G401 (cell line): ENCODE measurements at places on chromosomes 4 and X.

GRCh38 chr4:185142564-185142911, 528 bp upstream of the SLC25A4 start:
- no peak for DNase-seq

DNA sequence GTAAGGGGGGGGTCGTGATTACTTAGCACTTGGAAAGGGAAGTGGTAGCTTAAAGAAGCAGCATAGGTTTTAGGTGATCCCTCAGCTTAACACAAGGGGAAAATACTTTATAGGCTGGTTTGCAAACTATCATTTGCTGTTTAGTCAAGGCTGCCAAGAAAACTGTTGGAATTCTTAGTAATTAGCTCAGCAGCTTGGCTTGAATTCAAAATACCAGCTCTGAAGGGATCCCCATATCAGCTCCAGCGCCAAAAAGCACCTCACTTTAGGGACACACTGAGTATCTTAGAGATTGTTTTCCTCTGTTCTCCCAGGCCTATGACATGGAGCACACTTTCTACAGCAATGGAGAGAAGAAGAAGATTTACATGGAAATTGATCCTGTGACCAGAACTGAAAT, 8.8 kb downstream of the TNMD start:
- no peak for DNase-seq

- no peak for DNase-seq
Observed at GRCh38 chr4:137576446-137576845, 44.2 kb upstream of the PCDH18 start.

- DNase-seq = no peak
Observed at GRCh38 chrX:23012162-23012561, 12.4 kb downstream of the DDX53 start.

GRCh38 chr4:171583790-171584189, 229.4 kb upstream of the GALNTL6 start:
- no peak for DNase-seq

DNA sequence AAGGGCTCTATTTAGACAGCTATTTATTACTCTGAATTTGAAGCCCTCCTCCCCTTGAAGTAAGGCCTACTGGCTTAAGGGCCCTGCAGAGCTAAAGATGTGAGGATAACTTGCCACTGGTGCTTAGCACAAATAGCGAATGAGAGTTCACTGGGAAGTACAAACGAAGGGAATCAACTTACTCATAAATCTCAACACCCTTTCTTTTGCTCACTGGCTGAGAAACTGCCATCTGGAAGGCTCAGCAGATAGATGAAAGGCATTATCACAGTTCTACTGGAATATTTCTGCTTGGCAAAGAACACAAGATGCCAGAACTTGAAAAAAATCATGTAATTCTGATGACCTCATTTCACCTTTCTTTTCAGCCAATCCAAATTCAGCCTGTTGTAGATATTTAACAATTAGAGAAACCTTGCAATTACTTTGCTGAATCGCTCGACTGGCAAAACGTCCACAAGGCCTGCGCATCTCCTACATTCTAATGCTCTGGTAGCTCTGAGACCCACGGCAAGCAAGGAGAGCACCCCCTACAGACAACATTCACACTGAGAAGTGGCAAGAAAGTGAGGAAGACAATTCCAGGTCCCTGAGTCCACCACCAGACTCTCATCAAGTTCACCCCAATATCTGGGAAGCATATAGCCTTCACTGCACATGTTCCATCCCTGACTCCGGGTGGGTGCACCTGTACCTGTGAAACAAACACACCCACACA, 27.5 kb downstream of the TSPAN5 start:
- DNase-seq = peak; percentile 82

GRCh38 chrX:68363984-68364383, 69.3 kb downstream of the OPHN1 start:
- no peak for DNase-seq

GRCh38 chrX:100315566-100315965, 94.5 kb downstream of the PCDH19 start:
- DNase-seq = no peak

DNA sequence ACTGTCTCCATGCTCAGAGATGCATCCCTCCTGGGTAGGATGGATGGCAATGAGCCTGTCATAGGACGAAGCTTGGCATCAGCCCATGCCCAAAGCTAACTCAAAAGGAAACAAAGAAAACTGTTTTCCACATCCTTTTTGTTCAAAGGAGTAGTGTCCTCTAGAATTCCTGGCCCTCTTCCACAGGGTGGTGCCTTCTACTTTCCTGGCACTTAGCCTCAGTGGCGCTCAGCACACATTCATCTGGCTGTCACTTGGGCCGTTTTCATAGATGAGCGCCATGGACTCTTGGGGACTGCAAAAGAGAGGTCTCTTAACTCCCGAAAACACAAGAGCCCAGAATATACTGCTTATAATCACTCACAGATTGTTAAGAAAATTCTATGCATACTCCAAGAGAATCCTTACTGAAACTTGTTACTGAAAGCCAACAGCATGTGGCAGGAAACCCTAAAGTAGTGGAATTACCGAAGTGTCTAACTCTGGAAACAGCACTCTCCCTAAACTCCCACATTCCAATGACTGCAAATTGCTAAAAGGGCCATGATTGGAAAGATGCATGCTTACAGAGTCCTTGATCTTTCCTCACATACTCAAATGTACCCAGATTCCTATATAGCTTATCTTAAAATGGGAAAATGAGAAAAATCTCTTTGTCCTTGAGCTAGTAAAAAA, 110.0 kb downstream of the HS6ST2 start:
- no peak for DNase-seq

GRCh38 chr4:69224891-69225290, 10.3 kb upstream of the UGT2B11 start:
- DNase-seq = no peak

DNA sequence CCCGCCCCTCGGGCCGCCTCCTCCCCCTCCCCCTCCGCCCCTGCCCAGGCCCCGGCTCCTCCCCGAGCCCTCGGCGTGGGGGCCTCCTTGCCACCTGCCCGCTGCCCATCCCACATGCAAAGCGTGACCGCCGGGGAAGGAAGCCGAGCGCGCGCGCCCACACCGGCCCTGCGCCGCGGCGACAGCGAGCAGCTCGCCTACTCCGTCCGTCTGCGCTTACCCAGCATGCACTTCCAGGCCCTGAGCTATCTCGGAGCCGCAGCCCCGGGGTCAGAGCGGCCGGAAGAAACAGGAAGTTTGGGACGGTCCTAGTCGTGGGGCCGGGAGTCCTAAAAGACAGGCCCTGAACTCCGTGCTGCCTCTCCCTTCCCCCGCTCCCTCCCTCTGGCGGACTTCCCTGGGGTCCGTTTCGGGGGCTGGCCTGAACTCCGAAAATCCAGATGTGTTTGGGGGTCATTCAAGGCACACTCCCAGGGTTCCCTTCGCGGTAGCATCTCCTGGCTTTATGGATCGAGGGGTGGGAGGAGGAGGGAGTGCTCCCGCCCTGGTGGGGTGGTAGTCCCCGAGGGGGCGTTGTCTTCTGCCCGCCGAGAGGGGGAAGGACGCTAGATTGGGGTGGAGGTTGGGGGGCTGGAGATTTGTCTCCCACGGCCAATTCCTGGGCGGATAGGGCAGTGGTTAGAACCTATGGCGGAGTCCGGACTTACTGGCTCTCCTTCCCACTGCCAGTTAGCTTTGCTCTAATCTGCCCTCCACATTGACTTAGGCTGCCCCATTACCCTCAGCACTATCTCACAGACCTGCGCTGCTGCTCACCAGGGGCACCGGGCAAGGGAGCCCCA, 25.0 kb upstream of the BCORL1 start:
- no peak for DNase-seq

DNA sequence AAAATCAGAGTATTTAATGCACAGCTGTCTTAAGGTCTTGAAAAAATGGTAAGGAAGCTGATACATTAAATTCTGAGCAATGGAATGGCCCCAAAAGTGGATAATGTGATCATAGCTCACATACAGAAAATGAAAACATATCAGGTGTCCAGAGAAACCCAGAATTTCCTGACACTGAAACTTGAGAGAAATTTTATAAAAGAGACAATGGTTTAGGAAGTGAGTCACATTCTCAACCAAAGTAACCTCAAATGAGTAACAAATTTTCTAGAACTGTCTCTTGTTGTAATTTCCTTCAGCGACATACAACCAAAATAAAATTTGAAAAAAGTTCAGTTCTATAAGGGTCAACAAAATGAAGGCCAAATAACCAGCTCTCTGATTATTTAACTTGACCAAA, 37.4 kb upstream of the PACRGL start:
- no peak for DNase-seq

- DNase-seq = no peak
Observed at GRCh38 chr4:86521373-86521969, 72.6 kb upstream of the PTPN13 start.

DNA sequence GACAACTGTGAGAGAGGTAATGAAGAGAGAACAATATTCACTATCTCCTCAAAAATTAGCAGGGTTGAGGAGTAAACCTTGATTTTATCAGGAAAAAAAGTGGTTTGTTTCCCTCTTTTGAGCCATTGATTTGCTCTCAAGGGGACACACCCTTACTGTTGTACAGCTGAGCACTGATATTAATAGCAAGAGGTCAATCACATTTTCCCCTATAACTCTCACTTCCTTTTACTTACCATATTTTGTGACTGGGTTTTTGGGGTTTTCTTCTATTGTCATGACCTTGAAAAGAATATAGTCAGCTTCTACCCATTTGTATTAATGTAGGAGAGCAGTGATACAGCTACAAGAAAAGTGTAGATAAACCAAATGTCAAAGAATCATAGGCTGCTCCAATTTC, 70.2 kb upstream of the LONRF3 start:
- no peak for DNase-seq

DNA sequence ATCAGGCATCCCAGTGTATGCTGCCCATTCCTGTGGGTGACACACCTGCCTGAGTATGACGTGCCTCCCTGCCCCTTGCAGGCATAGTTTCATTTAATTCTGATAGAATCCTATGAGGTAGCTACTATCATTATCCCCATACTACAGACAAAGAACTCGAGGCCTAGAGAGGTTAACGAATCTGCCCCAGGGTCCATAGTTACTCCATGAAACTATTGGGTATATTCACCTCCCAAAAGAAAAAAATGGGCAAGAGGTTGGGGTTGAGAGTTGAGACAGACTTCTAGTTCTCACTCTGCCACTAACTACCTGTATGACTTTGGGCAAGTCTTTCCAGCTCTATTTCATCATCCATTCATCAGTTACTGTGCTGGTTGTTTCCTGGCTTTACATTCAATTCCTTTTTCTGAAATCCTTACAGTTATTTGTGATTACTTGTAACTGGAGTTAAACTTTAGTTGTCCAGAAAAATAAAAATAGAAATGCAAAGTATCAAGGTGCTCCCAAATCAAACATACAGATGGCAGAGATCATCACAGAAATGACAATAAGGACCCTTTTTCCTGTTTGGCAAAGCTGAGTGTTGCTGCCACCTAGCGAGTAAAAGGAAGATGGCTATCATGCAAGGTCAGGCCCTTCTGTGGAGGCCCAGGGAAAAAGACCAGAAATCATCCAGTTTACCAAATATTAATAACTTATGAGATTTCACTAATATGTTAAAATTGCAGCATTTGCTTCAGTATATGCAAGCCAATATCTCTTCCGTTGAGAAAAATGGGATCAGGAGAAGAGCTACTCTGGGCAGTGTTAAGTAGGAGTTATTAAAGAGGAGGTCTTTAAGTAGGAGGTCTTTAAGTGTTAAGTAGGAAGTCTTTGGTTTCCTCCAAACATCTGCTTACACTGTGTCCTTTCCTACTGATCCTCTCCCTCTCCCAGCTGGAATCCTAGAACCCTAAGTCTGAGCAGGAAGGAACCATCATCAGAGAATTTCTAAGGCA, 17.1 kb upstream of the MAP7D3 start:
- DNase-seq = peak; percentile 56

- DNase-seq = no peak
Observed at GRCh38 chr4:147104768-147105167, 159.1 kb upstream of the TTC29 start.

- DNase-seq = no peak
Observed at GRCh38 chr4:119233750-119234149, 21.2 kb downstream of the USP53 start.

- no peak for DNase-seq
Observed at GRCh38 chr4:40173470-40173875, 23.4 kb upstream of the RHOH start.

DNA sequence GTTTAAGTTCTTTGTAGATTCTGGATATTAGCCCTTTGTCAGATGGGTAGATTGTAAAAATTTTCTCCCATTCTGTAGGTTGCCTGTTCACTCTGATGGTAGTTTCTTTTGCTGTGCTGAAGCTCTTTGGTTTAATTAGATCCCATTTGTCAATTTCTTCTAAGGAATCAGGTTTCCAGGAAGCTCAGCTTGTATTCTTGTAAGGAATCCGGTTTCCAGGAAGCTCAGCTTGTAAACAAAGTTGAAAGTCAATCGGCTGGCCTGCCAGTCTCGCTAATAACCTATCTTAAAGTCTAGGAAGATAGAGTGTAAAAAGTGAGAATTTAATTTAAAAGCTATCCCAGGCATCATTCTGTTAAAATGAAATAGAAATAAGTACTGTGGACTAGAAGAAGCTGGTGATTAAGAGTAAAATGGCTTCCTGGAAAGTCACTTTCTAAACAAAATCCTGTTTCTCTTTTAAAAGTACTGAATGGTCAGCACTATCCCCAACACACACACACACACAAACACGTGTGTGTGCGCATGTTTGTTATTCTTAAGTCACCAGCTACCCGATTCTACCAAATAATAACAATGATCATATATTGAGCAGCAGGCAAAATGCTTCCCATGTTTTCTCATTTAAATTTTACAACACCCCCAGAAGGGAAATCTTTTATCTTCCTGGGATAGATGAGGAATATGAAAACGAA, 171.7 kb downstream of the PAPSS1 start:
- DNase-seq = no peak

DNA sequence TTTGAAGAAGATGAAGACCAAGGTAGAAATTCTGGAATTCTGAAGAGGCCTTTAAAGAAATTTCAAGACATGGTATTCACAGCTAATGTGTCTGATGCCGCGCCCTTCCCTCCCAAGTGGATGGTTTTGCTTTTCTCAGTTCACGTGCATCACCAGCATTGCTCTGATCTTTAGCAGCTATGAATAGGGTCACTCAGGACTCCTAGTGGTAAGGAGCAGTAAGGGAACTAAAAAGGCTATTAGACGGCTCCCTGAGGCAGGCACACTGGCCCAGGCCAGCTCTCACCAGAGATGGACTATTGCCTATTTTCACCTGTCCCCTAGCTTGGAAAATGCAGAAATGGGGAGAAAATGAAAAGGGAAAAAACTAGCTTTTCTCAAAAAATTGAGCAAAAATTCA, 447.5 kb upstream of the RASGEF1B start:
- peak; percentile 20 for DNase-seq
